ENCODE measurements at places on chromosomes 4 and X.
A peak's percentile ranks its signal among the peaks of the same experiment; 100 is the strongest.

DNA sequence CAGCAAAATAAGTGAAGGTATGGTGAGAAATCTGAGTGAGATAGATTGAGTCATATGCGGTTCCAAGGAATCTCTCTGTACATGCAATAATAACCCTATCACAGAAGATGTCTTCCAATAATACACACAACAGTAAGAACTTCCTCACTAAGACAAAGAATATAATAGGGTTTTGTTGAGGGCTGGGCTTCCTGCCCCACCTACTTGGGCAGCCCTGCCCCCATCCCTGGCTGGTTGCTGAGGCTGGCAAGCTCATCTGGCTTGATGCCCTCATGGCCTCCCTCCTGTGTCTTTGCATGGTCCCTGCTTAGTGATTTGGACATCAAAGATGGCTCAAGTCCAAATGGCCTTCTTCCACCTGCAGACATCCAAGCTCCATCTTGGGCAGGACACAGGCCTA is 2.7 kb downstream of the GEMIN8 start:
- peak; percentile 39 for DNase-seq

GRCh38 chr4:7342223-7343080 is 92.3 kb downstream of the PSAPL1 start:
- DNase-seq, result peak; percentile 21

GRCh38 chrX:153669174-153669890 is 4.3 kb downstream of the PNCK start:
- no peak for DNase-seq

- DNase-seq, result no peak
These were observed 49.2 kb upstream of the FHL1 start for GRCh38 chrX:136097871-136098805.

GRCh38 chr4:17787315-17787714 is 5.9 kb upstream of the FAM184B start:
- no peak for DNase-seq

GRCh38 chrX:68823413-68824151 is 5.2 kb upstream of the EFNB1 start:
- DNase-seq, result no peak

DNA sequence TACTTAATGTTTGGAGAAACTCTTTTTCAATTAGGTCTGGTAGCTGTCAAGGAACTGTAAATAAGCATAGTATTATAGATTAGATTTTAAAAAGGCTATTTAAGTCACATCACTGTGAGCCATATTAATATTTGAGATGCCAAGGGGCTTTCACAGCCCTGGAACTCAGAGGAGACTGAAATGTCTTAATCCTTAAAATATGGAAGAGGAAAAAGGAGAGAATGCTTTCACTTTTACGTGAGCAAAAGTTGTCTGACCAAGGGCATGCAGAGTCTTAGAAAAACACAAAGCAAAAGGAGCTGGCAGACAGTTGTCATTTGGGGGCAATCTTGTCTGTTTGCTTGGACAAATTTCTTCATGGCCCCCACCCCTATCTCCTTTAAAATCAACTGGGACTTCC is 253.2 kb upstream of the IGFBP7 start:
- DNase-seq, result no peak

DNA sequence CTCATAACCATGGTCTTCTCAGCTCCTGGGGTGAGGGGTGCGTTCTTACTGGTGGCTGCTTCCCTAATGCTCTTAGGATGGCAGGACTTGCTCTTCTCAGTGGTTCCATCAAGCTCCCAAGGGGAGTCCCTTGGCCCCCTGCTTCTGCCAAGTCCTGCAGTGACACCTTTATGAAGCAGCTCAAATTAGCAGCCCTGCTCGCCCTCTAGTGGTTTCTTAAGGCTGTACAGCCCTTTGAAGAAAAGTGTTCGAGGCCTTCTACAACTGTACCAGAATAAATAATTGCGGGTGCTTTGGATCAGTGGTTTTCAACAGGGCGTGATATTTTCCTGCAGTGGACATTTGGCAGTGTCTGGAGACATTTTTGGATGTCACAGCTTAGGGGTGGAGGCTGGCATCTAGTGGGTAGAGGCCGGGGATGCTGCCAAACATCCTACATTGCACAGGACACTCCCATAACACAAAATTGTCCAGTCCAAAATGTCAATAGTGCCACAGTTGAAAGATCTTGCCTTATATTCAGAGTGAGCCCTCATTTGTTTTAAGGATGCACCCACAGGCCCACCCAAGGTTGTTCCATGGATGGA is 204.7 kb upstream of the S100G start:
- DNase-seq, result peak; percentile 35

GRCh38 chr4:173883821-173884220 is 353.8 kb upstream of the HAND2 start:
- no peak for DNase-seq

- DNase-seq, result no peak
These were observed 365.7 kb downstream of the PPP3CA start for GRCh38 chr4:100981447-100982204.

DNA sequence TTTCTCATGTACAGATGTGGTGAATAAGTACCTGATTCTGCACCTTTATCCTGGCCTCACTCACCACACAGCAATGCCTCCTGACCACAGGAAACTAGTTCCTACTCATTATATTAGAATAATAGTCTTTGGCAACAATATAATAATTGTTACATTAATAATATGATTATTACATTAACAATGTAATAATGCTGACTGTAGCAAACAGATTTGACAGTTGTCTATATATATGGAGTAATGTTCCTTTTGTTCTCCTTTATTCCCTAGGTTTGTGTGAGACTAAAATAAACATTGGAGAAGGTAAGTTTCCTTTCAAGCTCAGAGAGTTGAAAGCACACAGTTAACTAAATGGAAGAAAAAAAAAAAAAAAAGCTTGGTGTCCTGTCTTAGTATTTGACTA is 40.6 kb upstream of the NAA11 start:
- no peak for DNase-seq

DNA sequence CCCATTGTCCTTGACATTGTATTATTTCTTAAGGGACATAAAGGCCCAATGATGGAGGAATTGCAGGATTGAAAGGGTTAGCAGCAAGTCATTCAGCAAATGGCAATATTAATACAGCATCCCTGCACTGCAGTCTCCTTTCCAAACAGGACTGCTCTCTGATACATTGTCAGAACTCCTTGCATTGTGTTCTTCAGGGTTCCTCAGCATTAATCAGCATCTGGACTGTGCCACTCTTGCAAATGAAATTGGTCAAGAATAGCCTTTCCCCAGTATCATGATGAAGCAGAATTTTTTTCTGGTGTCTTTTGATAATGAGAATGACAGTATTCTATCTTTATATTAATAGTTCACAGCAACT is 272.6 kb upstream of the HAND2 start:
- no peak for DNase-seq

DNA sequence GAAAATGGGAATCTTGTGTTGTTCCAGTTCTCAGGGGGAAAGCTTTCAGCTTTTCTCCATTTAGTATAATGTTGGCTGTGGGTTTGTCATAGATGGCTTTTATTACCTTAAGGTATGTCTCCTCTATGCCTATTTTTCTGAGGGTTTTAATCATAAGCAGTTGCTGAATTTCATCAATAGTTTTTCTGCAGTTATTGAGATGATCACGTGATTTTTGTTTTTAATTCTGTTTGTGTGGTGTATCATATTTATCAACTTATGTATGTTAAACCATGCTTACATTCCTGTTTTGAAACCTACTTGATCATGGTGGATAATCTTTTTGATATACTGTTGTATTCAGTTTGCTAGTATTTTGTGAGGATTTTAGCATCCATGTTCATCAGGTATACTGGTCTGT is 66.8 kb upstream of the CENPE start:
- DNase-seq, result no peak

- no peak for DNase-seq
These were observed 43.4 kb upstream of the CLNK start for GRCh38 chr4:10728016-10728415.

GRCh38 chrX:111133389-111133788 is 37.4 kb downstream of the PAK3 start:
- no peak for DNase-seq

GRCh38 chrX:72408885-72409284 is 103.2 kb upstream of the CITED1 start:
- DNase-seq, result no peak

DNA sequence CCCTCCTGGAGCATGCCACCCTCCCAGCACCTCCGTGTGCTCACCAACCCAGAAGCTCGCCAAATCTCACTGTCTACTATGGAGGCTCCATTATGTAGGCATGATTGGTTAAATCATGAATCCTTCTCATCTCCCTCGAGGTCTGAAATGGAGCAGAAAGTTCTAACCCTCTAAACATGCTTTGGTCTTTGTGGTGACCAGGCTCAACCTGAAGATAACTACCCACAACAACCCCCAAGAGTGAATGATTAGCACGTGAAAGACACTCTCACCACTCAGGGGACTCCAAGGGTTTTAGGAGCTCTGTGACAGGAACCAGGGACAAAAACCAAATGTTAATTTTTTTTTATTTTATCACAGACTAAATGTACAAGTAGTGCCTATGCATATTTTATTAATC is 47.2 kb downstream of the APBB2 start:
- no peak for DNase-seq

Data from NCI-H1092 treated with DMSO at 0.1 percent for 48 hours (cell line).